ENCODE measurements at places on chromosomes 3 and 15. TPM values are rescaled to one million over a fixed set of nuclear protein-coding genes. Genes with fewer than 3 reads are reported as not detected.
A peak's percentile ranks its signal among the peaks of the same experiment; 100 is the strongest.

DNA sequence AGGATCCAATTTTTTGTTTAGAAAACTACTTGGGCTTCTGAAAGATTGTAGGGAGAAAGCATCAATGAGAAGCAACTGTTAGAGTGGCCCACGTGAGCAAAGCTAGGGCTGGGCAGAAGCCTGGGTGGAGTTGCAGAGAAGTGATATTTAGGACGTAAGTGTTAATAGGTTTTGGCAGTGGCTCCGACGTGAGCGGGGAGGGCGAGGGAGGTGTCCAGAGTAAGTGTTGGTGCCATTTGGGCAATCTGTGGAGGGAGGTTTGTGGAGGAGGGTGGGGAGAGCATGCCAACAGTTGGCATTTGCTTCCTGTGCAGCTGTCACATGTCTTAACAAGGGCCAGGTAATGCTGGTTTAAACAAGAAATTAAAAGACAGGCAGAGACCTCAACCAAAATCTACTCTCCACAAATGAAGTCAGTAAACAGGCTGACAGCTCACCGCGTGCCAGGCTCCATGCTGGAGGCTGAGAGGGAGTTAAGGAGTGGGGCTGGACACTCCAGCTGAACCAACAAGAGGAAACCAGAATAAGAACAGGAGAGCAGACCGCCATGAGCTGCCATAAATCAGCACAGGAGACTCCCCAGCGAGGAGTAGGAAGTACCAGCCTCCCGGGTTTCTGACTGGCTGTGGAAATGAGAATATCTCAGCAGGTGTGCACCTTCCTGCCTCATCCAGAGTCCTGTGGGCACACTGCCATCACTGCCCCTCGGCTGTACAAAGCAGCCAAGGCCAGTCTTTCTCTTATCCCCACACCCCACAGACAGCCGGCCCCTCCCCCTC is 232.6 kb downstream of the ABHD5 start:
- DNase-seq: no peak

GRCh38 chr3:32453346-32453745 is 49.3 kb downstream of the CMTM6 start:
- no peak for DNase-seq

DNA sequence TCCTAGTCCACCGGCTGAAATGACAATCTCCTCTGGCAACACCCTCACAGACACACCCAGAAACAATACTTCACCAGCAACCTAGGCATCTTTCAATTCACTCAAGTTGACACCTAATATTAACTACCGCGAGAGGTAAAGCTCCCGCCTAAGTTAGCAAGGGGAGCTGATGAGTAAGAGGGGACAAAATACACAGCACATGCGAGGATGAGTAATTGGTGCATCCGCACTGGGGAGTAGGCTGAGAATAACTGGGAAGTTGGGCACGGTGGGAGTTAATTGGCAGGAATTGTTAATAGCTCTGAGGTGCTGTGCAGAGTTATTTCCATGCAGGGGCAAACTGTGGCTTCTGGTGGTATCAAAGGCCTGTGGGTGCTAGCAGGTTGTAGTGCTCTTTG is 14.5 kb upstream of the PLD1 start:
- no peak for DNase-seq

- no peak for DNase-seq
Observed at GRCh38 chr3:100900671-100901335, 92.4 kb downstream of the ABI3BP start.

The MTHFS gene
- total RNA-seq: 0.75 TPM

The CCR8 gene
- not detected for total RNA-seq

- DNase-seq: peak; percentile 67
Observed at GRCh38 chr15:96331945-96332636, 1.6 kb downstream of the NR2F2 start.

The ST3GAL6 gene
- total RNA-seq: 2.7 TPM

The FBXO40 gene
- not detected for total RNA-seq

GRCh38 chr3:51669241-51670052 is 1.6 kb upstream of the TEX264 start:
- DNase-seq: peak; percentile 40

DNA sequence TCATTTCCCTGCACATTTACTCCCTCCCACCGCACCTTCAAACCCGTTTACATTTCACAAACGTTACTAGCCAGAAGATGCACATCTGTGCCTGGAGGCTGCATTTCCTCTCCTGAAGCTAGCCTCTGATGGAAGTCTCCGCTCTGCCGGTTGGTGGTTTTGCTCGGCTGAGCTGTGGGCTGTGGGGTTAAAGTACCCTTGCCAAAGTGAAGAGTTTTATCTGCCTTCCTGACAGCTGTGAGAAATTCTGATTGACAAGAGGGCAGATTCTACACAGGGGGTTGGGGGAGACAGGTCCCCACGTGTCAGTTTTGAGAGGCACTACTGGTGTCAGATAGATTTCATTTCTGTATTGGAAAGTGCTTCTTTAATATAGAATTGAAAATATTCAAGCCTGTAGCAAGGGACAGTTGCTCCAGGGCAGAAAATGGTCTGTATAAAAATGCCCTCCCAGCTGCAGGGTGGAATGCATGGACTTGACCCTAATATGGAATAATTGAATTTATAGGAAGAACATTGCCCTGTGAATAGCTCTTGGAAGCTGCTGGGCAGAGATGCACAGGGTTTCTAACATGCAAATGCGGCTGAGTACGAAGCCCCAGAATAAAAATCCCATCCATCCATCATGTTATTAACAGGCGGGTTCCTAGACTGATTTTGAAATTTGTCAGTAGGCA is 201.1 kb upstream of the RGMA start:
- DNase-seq: no peak
